ENCODE measurements at places on chromosomes 2 and 18.
A peak's percentile ranks its signal among the peaks of the same experiment; 100 is the strongest.

DNA sequence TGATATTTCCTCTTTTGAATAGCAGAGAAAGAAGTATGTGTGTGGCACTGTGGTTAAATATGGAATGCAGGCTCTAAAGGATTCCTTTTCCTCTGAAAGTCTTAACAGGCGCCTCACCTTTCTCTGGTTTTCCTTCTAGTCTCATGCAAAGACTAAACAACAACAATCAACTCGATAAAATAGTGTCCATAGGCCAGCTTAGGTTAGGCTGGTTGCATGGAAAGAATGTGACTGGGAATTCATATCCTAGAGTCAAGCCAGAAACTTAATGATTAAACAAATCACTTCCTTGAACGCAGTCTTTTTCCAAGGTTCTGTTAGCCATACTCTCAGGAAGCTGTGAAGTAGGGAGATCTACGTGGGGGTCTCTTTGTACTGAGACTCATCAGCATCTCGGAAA, 800.8 kb upstream of the ID2 start:
- peak; percentile 80 for DNase-seq

DNA sequence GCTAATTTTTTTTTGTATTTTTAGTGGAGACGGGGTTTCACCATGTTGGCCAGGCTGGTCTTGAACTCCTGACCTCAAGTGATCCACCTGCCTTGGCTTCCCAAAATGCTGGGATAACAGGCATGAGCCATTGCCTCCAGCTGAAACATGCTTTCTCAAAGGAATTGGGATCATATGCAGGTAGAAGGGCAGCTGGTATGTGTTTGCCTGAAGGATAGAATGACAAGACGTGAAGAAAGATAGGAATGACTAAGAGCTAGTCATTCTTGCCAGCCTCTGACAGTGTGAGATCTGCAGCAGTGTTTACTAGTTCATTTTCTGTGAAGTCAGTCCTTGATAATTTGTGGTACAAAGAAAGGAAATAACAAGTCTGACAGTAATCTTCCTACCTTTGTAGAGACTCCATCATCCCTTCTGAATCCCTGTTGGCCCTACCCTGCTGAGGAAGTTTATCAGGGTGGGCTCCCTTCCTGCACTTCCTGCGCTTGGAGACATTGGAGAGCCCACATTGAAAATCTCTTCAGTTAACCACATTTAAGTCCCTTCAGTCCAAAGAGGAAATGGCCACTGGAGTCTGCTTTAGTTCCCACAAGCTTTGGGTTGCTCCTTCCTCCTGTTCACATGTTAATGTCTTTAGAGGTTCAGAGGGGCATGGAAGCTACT, 14.7 kb downstream of the CFLAR start:
- peak; percentile 88 for DNase-seq

GRCh38 chr18:77038182-77038858, 94.3 kb downstream of the MBP start:
- DNase-seq = no peak

DNA sequence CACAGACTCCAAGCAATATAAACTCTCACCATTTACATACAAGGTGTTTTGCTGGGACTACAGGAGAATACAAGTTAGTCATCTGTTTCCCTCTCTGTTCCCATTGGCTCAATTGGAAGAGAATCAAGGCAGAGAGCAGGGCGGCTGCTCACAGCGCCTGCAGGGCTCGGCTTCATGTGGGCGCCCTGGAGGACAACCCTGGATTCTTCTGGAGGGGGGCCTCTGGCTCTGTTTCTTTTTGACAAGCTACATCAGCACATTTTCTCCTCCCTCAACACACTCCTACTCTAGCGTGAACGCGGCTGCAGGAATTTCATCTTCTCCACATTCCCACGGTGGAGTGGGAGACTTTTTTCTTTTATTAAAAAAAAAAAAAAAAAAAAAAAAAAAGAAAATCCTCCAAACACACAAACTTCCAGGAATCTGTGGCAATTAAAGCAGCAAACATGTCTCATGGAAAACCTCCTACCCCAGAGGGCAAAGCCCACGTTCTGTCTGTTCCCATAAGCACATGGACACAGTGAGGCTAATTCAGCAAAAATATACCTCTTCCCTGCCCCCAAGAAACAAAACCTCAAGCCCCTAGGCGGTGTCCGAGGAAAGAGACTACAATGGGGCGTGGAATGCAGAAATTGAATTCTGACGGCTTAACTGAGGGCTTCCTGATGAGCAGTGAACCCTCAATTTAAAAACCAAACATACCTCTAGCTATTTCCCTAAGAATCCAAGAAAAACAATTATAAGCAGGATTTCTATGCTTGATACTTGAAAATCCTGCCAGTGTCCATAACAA, 50.6 kb downstream of the PARD6G start:
- peak; percentile 37 for DNase-seq

- no peak for DNase-seq
These were observed 36.9 kb upstream of the MEX3C start for GRCh38 chr18:51234117-51235008.

- peak; percentile 8 for DNase-seq
These were observed 98.7 kb upstream of the POU3F3 start for GRCh38 chr2:104755026-104755878.

- DNase-seq = no peak
These were observed 737.2 kb upstream of the HS6ST1 start for GRCh38 chr2:129055824-129056223.

GRCh38 chr2:6083136-6083535, 391.0 kb downstream of the SOX11 start:
- no peak for DNase-seq

GRCh38 chr18:65936678-65937077, 185.9 kb downstream of the CDH7 start:
- no peak for DNase-seq

GRCh38 chr2:134454931-134455330, 201.1 kb downstream of the MGAT5 start:
- no peak for DNase-seq

GRCh38 chr18:42114310-42114943, 159.4 kb downstream of the PIK3C3 start:
- DNase-seq = peak; percentile 82

DNA sequence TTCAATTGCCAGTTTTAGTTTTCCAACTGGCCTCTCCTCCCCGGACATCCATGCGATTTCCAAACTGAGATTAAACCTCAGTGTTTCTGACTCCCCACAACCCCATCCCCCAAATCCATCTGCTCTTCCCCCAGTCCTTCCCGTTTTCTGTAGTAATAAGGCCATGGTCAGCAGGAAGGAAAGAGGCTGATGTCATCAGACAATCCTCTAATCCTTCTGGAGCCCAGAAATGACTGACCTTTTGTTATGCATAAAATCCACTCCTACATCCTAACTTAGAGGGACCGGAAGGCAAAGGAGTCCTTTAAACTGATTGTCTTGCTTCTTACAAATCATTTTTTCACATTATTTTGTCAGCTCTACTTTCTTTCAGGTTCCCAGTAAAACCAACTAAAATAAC, 155.8 kb downstream of the INO80D start:
- peak; percentile 33 for DNase-seq

GRCh38 chr18:7954238-7954637, 387.1 kb downstream of the PTPRM start:
- peak; percentile 28 for DNase-seq

DNA sequence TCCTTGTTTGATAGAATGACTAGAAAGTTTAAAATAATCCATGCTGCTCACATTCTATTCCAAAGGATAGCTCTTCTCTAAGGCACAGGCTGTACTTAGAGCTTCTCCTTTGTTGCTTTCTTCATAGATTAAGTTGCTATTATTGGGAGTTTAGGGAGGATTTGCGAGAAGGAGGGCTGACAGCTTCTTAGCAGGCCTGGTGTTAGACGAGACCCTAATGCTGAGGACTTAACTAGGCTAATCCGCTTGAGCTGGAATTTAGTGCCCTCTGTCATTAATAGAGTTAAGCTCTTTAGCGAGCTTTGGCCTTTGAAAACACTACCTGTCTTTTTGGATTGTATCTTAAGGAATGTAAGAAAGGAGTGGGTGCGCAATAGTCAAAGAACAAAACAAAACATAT, 81.3 kb downstream of the MOGAT1 start:
- DNase-seq = no peak

DNA sequence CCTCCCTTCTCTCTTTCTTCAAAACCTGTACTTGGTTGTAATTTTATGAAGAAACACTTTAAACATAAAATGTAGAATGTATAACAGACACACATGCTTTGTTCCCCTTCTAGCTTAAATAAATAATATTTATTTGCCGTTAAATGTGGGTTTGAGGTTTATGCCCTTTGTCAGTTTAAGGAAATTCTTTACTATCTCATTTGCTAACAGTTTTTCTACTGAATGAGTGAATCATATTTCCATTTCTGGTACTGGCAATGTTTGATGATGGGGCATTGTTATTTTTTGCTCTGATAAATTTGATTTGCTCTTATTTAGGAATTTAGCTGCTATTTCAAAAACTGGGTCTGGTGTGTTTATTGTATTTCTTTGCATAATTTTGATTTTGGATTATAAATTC, 555.6 kb downstream of the CCDC85A start:
- DNase-seq = peak; percentile 45

DNA sequence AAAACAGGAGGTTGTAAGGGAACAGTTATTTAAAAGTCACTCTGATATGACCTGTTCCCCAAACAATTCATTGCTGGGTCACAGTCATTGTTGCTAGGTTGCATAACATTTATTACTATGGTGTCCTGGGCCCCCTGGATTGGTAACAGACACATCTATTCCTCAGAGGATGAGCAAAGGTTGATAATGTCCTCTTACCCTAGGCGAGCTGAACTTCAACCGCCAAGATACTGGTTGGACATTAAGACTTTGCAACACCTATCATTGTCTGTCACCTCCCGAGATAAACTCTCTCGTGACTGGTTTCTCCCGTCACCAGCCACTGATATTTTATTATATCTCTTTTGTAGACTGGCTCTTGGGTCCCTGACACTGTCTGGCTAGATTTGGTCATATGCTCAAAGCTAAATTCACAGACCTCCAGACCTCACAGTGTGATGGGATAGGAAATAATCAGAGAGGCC, 361.3 kb downstream of the ZNF521 start:
- DNase-seq = no peak

- peak; percentile 93 for DNase-seq
These were observed at the start of gene TUBB6 for GRCh38 chr18:12307701-12308385. TSS of gene TUBB6 (plus strand) at chr18:12308241. CDS start at chr18:12308293, 52 bp downstream.

DNA sequence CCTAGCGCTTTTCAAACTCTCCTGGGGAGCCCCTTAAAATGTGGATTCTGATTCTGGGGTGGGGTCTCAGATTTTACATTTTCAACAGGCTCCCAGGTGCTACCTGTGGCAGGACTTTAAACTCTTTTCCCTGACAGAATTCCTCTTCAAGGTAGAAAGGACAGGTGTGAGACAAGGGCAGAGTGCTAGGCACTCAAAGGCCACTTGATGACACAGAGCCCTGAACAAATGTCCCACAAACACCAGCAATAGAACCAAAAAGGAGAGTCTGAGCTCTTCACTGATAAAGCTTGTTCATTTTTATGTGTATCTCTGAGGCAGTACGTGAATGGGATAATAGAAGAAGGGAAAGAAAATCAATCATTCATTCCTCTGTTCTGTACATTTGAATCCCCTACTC, 77.7 kb upstream of the PELI1 start:
- no peak for DNase-seq

GRCh38 chr2:224357098-224357901, 44.6 kb downstream of the FAM124B start:
- peak; percentile 49 for DNase-seq

- DNase-seq = peak; percentile 43
These were observed 63.6 kb upstream of the ACSL3 start for GRCh38 chr2:222797261-222797660.

DNA sequence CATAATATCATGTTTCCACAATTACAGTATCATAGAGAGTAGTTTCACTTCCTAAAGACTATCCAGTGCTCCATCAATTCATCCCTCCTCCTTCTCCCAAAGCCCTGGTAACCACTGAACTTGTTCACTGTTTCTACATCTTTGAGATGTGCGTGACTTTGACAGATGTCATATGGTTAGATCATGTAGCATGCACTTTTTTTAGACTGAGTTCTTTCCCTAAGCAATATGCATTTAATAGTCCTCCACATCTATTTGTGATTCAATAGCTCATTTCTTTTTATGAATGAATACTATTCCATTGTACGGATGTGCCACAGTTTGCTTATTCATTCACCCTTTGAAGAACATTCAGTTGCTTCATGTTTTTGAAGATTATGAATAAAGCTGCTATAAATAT, 560.4 kb upstream of the LRRTM4 start:
- DNase-seq = no peak

GRCh38 chr18:74497324-74497676, 1.1 kb downstream of the CNDP2 start:
- DNase-seq = no peak

GRCh38 chr2:170716851-170717598, 1.9 kb downstream of the SP5 start:
- peak; percentile 35 for DNase-seq

DNA sequence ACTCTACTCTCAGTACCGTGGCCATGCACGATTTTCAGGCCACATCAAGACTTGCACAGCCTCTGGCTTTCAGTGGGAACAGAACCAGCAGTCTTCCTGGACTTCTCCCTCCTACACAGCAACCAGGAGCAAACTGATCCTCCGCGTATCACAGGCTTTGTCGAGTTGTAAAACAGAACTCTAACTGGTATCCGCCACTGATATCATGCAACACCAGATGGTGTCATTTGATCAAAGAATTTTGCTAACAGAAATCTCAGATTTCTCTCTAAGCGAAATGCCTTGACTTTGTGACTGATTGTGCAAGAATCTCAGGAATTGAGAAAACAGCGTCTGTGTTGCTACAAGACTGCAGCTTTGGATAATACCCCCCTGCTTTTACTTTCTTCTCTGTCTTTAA, 85.7 kb downstream of the COPS8 start:
- peak; percentile 96 for DNase-seq

GRCh38 chr2:12116228-12116750, 369.9 kb downstream of the LPIN1 start:
- DNase-seq = no peak

DNA sequence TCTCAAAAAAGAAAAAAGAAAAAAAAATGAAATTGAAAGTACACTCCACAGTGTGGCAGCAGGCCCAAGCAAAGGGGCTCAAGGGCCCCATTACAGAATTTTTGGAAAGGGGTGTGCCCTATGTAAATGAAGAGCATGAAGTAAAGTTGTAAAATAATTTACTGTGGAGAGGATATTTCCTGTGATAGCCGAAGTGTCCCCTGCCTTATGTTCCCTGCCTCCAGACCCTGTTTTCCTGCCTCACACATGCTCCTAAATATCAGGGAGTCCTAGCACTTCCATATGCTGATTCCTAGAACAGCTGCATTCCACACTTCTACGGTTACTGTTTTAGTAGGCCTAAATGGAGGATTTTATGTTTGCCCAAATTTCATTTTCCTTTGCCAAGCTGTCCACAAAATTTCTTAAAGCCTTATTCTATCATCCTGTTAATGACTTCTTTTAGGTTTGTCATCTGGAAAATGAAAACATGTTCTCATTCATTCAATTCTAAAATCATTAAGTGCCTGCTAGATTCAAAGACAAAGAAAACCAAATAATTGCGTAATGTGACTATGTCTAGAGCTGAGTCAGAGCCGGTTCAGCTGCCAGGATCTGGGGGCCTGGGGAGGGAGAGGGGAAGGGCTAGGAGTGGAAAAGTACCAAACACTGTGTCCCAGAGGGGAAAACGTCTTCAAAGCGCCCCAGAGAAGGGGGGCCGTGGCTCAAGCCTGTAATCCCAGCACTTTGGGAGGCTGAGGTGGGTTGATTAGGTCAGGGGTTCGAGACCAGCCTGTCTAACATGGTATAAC, 25.9 kb upstream of the IMPA2 start:
- DNase-seq = peak; percentile 95
